ENCODE measurements at places on chromosomes 1 and 21.

- no peak for DNase-seq
Measured at GRCh38 chr1:225230483-225230882, 197.4 kb downstream of the LBR start.

DNA sequence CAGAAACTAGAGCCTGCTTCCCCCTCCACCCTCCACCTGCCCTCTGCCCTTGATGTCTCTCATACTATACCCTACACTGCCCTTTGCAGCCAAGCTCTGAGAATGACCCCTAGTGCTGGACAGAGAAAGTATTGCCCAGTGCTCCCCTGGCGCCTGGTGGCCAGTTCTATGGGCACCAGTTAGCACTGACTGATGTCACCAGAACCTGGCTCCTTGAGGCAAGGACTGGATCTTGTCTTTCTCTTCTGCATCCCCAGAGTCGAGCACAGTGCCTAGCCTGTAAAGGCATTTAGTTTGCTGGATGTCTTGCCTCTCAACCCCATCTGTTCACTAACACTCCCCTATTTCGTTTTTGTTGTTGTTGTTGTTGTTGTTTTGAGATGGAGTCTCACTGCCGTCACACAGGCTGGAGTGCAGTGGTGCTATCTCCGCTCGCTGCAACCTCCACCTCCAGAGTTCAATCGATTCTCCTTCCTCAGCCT, 5.9 kb downstream of the PHLDA3 start:
- no peak for DNase-seq

- no peak for DNase-seq
Measured at GRCh38 chr1:25695771-25696311, 79.2 kb downstream of the MAN1C1 start.

GRCh38 chr1:91584878-91585277, 84.2 kb downstream of the CDC7 start:
- DNase-seq, result no peak

- DNase-seq, result no peak
Measured at GRCh38 chr1:61563611-61564010, 161.3 kb downstream of the TM2D1 start.

DNA sequence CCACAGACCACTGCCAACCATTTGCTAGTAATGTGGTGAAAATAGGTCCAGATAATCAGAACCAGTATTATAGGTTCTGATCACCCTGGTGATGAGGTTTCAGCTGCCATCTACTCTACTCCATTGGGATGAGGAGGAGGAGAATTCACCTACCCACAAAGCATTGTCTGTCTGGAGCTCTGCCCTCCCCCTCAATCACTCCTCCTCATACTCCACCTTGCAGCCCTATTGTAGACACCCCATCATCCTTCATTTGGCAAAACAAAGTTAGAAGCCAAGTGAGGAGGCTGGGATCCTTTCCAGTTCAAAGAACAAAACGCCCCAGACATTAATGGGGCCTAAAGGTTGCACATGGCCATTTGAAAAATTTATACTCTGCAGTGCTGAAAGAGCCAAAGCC, 157.4 kb upstream of the L1TD1 start:
- no peak for DNase-seq

- no peak for DNase-seq
Measured at GRCh38 chr1:67560580-67561255, 124.3 kb upstream of the GADD45A start.

GRCh38 chr1:8363186-8363766, 45.4 kb downstream of the SLC45A1 start:
- no peak for DNase-seq

- no peak for DNase-seq
Measured at GRCh38 chr1:12012560-12013316, 6.6 kb upstream of the MIIP start.

DNA sequence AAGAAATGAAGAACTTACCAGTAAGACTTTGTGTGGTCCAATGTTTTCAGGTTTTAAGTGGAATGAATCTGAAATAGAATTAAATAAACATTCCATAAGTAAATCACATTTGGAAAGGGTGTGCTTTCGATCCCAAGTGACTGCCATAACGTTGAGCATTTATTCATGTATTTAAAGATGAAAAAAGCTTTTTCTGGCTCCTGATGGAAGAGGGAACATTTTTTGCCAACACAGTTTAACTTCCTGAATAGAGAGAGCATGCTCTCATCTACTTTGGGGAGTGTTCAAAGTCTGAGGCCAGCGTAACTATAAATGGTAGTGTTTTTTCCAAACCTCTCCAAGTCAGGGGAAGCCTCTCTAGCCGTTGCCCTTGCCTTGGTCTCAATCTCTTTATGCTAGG, 55.8 kb downstream of the GNG12 start:
- no peak for DNase-seq

DNA sequence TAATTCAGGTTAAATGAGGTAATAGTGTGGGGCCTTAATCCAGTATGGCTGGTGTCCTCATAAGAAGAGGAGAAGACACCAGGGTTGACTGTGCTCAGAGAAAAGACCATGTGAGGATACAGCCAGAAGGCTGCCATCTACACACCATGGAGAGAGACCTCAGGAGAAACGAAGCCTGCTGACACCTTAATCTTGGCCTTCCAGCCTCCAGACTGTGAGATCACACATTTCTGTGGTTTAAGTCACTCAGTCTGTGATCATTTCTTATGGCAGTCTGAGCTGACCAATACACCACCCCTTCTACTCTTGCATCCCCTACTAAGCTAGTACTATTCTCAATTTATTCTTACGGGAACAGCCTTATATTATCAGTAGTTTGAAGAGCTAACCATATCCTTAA, 310.0 kb downstream of the ZP4 start:
- no peak for DNase-seq

- no peak for DNase-seq
Measured at GRCh38 chr1:46081619-46082018, 50.8 kb downstream of the PIK3R3 start.

DNA sequence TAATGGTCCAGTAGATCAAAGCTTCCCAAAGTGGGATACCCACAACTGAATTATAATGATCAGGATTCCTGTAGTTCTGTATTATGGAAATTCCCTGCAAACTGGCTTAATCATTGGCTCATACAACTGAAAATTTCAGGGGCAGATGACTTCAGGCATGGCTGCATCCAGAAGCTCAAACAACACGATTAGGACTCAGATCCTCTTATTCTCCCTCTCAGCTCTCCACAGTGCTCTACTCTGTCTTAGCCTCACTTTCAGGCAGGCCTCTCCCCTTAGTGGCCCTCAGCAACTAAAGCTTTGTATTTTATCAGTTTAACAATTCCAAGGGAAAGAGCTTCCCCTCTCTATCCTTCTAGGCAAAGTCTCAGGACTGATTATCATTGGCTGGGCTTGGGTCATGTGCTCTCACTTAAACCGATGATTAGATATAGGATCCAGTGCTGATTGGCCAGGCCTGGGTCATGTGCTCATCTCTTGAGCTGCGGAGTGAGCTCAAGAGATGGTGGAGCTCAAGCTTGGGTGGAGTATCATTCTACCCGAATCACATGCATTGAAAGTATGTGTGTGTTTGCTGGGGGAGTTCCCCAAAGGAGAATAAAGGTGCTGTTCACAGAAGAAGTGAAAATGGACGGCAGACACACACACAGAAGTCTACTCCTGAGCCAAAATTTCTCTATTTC, 57.9 kb upstream of the RUNX3 start:
- peak; percentile 42 for DNase-seq

GRCh38 chr21:34965200-34966174, 83.6 kb downstream of the RUNX1 start:
- no peak for DNase-seq

DNA sequence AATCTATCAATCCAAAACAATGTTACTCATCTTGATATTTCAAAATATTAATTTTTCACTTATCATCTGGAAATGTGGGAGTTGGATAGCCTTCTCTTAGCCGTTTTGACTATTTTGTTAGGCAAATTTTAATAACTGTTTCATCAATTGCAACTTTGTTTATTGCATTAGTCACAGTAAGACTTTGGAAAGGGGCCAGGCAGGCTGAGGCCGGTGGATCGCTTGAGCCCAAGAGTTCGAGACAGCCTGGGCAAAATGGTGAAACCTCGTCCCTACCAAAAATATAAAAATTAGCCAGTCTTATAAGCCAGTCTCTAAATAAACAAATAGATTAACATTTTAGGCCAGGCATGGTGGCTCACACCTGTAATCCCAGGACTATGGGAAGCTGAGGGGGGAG, 113.0 kb upstream of the NR5A2 start:
- DNase-seq, result no peak

- DNase-seq, result no peak
Measured at GRCh38 chr1:174877208-174877673, 122.5 kb upstream of the CACYBP start.

GRCh38 chr1:4088676-4089075, 188.6 kb upstream of the C1orf174 start:
- no peak for DNase-seq

GRCh38 chr1:15541231-15541792, 14.7 kb downstream of the DNAJC16 start:
- DNase-seq, result no peak

GRCh38 chr1:150066328-150066727, 1.2 kb upstream of the VPS45 start:
- DNase-seq, result no peak

- DNase-seq, result no peak
Measured at GRCh38 chr1:65509912-65510680, 89.6 kb downstream of the LEPR start.

DNA sequence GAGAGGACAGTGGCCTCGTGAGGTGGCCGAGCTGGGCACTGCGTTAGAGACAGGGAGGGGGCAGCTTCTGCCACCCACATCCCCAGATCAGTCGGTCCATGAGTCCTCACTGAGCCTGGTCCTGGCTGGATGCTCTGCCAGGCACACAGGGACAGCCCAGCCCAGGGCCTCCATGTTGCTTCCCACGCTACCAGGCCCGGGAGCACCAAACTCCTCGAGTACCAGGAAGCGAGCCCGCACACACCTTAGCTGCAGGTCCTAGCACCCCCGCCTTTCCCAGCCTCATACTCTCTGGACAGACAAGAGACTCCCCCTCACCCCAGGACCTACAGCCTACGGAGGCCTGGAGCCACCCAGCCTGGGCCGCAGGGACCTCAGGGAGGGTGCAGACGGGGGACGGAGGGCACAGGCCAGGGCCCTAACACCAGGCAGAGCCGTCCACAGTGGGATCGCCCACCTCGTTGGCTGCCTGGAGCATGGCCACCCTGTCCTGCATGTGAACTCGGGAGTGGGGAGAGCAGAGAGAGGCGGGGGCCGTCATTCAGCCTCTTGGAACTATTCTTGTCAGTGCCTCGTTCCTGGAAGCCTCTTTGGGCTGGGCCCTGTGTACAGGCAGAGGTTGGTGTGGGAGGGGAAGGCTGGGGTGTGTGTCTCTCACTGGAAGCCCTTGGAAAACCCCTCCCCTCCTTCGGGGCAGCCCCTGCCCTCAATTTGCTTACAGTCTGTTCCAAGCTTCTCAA, 90.9 kb upstream of the RUNX3 start:
- peak; percentile 33 for DNase-seq

DNA sequence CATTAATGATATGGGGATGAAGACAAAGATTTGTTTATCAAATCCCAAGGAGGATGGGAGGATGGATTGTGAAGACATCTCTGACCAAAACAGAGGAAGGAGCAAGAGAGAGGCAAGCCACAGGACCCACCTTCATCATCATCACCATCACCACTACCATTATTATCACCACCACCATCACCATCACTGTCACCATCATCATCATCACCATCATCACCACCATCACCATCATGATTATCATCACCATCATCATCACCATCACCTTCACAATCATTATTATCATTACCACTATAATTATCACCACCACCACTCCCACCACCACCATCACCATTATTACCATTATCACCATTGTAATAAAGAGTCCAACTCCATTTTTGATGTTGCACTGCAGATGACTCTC, 482.5 kb downstream of the PTPRU start:
- no peak for DNase-seq

DNA sequence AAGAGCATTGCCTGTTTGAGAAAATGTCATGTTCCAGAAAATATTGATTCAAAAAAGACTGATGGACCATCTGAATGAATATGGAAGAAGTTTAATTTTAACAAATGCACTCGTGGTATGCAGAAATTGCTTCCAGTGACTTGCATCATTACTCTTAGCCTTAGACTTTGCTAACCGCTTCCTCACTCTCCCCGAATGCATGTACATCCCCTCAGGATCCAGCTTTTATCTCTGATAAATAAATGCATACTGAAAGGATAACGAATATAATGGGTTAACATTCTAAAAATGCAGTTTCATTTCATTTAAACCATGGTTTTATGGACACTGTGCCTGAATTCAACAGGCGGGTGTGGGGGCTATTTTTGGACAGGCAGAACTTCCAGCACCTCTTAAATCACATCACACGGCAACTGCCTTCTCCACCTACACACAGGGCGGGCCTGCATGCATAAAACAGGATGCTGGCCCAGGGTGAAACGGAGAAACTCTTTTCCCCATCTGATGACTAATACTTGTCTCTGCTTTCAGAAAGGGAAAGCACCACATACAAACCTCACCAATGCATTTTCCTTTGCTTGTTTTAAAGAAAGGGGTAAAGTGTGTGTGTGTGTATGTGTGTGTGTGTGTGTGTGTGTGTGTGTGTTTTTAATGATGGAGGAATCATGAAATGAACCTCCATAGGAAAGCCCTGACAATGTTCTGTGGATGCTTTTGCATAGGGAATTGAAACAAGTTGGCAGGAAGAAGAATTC, 48.7 kb downstream of the SPAG17 start:
- no peak for DNase-seq

- DNase-seq, result no peak
Measured at GRCh38 chr1:36691374-36691773, 208.7 kb upstream of the CSF3R start.

- DNase-seq, result no peak
Measured at GRCh38 chr1:17551755-17552234, 12.3 kb downstream of the ARHGEF10L start.

- no peak for DNase-seq
Measured at GRCh38 chr1:63752176-63752575, 21.6 kb upstream of the ROR1 start.

GRCh38 chr1:117674521-117675400, 68.9 kb downstream of the TENT5C start:
- DNase-seq, result peak; percentile 68

DNA sequence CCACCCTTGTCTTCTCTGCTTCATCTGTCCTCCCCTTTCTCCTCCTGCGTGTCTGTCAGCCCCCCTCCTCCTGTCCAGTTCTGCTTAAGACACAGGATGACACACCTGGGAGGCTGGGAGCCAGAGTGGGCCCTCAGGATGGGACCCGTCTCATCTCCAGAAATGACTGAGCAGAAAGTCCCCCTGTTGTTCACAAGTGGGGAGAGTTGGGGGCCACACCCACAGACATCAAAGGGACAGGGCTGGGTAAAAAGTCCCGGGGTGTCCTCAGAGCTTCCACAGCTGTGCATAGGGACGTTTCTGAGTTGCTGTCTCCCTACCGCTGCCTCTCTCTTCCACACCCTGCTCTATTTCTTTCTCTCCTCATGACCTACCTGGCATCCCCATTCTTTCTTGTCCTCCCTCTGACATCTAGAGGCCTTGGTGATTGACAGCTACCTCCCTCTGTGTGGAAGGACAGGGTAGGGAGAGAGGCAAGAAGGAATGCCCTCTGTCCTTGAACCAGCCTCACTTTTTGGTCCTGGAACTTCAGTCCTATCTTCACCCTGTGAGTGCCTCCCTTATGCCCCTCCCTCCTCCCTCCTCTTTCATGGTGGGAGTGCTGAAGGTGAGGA, 19.5 kb upstream of the SH2D2A start:
- DNase-seq, result no peak

Measured in CD4-positive, alpha-beta T cell treated with Interleukin-15 for 1 hour (primary cell).